Germinal center (tissue), 1 donor: ENCODE measurements at places on chromosomes 7 and 10.

DNA sequence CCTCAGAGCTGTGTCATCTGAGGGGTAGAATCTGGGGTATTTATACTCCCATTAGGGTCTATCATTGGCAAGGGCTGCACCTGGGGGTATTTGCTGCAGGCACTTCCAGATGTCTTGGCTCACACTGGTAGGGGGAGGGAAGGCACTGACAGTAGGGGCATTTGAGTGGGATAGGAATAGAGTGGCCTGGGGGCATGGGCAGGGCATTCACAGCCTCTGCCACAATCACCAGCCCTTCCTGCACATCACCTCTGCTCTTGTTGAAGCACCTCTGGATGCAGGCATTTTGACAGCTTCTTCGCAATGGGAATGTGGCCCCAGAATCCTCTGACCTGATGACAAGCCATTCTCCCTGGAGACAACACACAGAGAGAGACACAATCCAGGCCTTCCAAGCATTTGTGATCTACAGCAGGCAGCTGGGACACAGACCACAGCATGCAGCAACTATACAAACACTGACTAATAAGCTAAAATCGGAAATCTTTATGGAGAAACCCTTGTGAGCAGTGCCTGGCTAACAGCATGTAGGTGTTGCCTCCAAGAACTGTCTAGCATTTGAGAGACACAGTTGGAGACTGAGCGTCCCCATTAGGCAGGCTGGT, 178.5 kb downstream of the KCNMA1 start:
- DNase-seq = no peak

- DNase-seq = peak; percentile 56
These were observed 48.3 kb downstream of the ZNF783 start for GRCh38 chr7:149310113-149310836.

- DNase-seq = no peak
These were observed 101.8 kb upstream of the WAC start for GRCh38 chr10:28431139-28431538.

- no peak for DNase-seq
These were observed 23.7 kb upstream of the ITGB1 start for GRCh38 chr10:32981760-32982159.

GRCh38 chr10:51075043-51075872, 971 bp downstream of the PRKG1 start:
- no peak for DNase-seq

GRCh38 chr7:18524248-18524647, 28.7 kb downstream of the HDAC9 start:
- no peak for DNase-seq

DNA sequence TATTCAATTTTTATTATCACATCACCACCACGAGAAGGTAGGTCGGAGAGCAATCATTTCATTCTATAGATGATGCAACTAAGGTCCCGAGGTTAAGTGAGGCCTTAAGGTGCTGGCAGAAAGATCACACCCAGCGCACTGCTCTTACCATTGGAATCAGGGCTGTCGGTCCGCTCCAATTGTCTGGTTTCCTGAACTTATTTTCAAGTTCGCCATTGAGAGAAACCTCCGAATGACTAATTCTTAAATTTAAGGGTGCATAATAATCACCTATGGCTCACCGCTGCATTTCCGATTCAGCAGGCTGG, 625 bp upstream of the GSTO2 start:
- DNase-seq = no peak

DNA sequence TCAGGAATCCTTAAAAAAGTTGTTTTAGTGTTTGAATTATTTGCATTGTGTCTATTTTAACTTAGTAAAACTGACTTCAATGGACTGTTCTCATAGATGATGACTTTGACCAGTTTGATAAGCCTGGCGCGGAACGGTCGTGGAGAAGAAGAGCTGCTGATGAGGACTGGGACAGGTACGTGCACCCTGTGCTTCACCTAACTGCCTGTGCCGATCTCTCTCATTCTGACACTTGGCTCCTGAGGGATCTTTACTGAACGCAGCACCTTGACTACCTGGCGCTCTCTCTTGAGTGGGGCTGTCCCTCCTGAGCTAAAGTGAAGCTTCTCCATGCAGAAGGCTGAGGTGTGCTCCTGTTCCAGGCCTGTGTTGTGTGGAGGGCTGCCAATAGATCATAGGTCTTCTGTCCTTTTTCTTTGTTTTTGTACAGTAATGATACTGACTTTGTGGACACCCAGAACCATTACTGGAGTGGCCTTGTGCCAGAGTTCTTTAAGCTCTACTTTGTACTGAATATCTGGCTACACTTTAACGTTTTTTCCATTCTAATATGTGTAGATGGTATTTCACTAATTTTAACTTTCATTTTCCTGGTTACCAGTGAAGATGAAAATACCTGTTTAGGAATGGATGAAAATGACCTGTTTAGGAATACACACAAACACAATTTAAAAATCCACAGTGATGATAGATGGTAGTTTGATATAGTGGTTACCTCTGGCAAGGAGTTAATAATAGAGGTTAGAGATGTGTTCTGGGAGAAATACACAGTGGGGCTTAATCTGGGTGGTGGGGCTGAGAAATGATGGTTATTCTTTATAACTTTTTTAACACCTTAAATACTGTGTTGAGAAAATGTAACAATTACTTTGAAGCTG, 20.9 kb downstream of the RBM33 start:
- no peak for DNase-seq

GRCh38 chr7:36506820-36507219, 117.2 kb downstream of the ANLN start:
- DNase-seq = no peak

DNA sequence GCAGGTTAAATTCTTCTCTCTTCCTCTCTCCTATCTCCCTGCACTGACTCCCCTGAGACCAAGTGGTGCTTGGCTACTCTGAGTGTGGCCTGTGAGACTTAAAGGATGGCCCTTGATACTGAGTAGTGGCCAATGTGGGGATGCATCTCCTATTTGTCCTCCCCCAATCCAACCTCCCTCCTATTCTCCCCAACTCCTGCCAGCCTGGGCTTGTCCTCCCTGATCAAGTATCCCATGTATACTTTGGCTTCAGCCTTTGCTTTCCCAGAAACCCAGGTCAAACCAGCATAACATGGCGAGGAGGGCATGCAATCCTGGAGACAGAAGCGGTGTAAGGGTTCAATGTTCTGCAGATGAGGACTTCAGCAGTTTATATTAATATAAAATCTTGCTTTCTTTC, 77.9 kb upstream of the GRB10 start:
- no peak for DNase-seq
